Skin of body (tissue), 3 donors: ENCODE measurements at places on chromosomes 6 and 20. TPM values are rescaled to one million over a fixed set of nuclear protein-coding genes. Genes with fewer than 3 reads are reported as not detected.

GRCh38 chr6:129186988-129187387 lies 304.1 kb downstream of the LAMA2 start:
- DNase-seq: peak; percentile 17

GRCh38 chr20:32807706-32808105 lies 12.0 kb upstream of the MAPRE1 start:
- no peak for DNase-seq

GRCh38 chr6:139698526-139699176 lies 324.2 kb upstream of the CITED2 start:
- DNase-seq: no peak

GRCh38 chr6:17972074-17972952 lies 15.1 kb downstream of the KIF13A start:
- no peak for DNase-seq

DNA sequence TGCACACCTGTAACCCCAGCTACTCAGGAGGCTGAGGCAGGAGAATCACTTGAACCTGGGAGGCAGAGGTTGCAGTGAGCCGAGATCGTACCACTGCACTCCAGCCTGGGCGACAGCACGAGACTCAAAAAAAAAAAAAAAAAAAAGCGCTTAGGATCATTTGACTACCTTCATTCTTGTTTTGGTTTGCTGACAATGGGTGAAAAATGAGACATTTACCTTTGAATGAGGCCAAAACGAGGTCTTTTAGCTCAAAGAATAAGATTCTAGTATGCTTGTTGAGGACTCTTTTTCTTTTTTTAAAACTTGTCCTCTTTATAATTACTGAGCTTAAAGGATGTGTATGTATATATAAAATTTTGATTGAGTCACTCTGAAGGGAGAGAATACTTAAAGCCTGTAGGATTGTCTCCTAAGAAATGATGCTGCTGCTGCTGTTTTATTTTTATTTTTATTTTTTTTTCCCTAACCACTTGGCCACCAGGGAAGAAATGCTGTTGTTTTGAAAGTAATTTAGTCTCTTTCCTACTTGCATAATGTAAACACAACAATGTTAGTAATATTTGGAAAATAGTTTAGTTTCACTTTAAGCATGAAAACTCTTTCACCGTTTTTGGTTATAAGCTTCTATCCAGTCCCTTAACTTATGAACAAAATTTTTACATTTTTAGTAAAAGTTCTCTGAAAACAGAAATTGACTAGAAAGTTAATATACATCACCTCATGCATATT lies 7.9 kb downstream of the UBR2 start:
- DNase-seq: no peak

DNA sequence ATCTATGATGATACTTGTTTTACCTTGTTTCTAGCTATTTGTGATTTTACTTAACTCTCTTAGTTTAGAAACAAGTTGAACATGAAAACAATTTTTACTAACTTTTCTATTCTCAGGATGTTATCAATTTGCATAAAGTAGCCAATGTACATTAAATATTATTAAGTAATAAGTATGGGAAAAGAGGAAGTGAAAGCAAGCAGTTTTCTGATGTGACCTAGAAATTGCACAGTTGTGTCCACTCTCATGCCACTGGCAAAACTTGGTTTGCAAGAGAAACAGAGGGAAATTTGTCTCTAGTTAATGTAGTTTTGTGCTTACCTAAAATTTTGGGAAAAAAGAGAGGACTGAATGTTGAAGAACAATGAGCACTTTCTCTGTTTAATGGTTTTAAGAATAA lies 19.2 kb upstream of the TSPYL1 start:
- DNase-seq: no peak

- DNase-seq: no peak
These were observed 541 bp upstream of the IL20RA start for GRCh38 chr6:137045222-137045789.

GRCh38 chr6:14384175-14384949 lies 266.8 kb downstream of the CD83 start:
- DNase-seq: no peak

DNA sequence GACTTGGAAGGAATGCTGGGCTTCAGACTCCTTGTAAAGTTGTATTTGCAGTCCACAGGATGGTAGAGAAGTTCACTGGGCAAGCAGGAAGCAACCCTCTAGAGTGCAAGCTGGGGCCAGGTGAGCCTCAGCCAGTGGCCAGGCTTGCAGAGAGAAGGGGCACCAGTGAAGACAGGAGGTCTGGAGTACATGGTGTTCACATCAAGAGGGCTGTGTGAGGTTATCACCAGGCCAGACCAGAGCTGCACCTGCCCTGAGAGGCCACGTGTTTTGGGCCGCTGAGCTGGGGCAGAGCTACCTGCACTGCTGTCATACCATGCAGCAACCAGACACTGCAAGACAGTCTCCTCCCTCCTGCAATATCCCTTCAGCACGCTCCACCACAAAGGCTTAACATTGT lies 79.0 kb downstream of the SH3BGRL2 start:
- DNase-seq: no peak

- no peak for DNase-seq
These were observed 6.8 kb downstream of the SLC22A3 start for GRCh38 chr6:160355001-160355400.

GRCh38 chr6:41720783-41721182 lies 14.6 kb downstream of the TFEB start:
- no peak for DNase-seq

GRCh38 chr6:65098349-65098748 lies 608.7 kb downstream of the EYS start:
- no peak for DNase-seq

DNA sequence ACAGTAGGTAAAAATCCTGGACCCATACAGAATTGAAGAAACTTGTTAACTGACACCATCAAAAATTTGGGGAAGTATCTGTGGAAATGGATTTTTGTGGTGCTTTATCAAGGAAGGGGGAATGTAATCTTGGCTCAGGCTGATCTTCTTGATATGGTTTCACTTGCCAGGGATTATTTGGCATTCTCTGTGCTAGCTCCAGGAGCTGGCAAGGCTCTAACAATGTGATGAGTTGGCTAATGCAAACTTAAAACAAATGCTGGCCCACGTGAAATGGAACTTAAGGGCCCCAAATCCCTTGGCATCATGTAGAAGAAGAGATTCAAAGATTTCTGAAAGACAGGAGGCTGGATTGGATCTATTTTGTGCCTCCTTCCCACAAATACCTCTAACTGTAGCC lies 13.1 kb downstream of the KCNS1 start:
- DNase-seq: no peak

- DNase-seq: no peak
These were observed 9.5 kb downstream of the OVOL2 start for GRCh38 chr20:18048176-18048575.

GRCh38 chr20:44805335-44805978 lies 4.9 kb downstream of the RIMS4 start:
- DNase-seq: no peak

DNA sequence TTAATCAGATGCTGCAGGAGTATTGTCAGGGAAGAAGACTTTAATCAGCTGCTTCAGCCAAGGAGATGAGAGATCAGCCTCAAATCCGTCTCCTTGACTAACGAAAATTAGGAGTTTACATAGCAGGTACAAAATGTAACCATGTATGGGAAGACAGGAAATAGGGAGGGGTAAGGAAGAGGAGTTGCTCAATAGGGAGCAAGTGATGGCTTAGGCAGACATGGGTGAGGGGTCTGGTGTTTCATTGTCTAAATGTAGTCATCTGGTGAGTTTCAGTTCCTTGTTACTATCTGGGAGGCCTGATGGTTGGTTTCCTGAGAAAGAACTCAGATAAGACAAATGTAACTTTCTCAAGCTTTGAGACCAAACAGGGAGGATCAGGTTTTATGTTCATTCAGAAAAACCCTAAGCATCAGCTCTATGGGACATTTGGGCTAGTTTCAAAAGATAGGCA lies 217.3 kb upstream of the SULF2 start:
- DNase-seq: no peak

DNA sequence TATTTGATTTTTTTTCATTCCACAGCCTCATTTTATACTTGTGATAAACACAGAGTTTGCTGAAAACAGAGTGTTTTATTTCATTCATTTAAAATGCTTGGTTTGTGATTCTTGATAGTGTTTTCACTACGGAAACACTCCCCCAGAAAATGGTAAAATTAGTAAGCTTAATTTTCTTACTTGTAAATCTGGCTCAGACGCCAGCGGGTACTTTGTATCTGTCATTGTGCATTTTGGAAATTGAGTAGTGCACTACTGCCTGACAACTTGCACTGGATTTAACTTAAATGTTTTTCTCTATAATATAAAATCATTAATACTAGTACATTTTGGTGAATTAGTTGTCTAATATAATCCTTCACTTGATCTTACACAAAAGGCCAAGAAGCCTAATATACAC lies 37.0 kb upstream of the HINT3 start:
- DNase-seq: no peak

The MCHR2 gene
- not detected for total RNA-seq

The IL17A gene
- not detected for total RNA-seq

The SLC35F1 gene
- 3.1 TPM for total RNA-seq

The ADGRG6 gene
- total RNA-seq: 43.5 TPM

The IMPG1 gene
- not detected for total RNA-seq

The ABHD16B gene
- not detected for total RNA-seq

The GNMT gene
- total RNA-seq: 0.20 TPM

The COL12A1 gene
- total RNA-seq: 383 TPM

The TNF gene
- total RNA-seq: 1.9 TPM

The NKAIN4 gene
- 3.7 TPM for total RNA-seq

The TGM3 gene
- total RNA-seq: 16.6 TPM

The EPHA7 gene
- total RNA-seq: 2.3 TPM
